Right lung (tissue), 10 donors: ENCODE measurements at places on chromosomes 13 and 19. TPM values are rescaled to one million over a fixed set of nuclear protein-coding genes. Genes with fewer than 3 reads are reported as not detected.

GRCh38 chr19:58181902-58182576 lies 822 bp upstream of the ZNF274 start:
- no peak for DNase-seq

DNA sequence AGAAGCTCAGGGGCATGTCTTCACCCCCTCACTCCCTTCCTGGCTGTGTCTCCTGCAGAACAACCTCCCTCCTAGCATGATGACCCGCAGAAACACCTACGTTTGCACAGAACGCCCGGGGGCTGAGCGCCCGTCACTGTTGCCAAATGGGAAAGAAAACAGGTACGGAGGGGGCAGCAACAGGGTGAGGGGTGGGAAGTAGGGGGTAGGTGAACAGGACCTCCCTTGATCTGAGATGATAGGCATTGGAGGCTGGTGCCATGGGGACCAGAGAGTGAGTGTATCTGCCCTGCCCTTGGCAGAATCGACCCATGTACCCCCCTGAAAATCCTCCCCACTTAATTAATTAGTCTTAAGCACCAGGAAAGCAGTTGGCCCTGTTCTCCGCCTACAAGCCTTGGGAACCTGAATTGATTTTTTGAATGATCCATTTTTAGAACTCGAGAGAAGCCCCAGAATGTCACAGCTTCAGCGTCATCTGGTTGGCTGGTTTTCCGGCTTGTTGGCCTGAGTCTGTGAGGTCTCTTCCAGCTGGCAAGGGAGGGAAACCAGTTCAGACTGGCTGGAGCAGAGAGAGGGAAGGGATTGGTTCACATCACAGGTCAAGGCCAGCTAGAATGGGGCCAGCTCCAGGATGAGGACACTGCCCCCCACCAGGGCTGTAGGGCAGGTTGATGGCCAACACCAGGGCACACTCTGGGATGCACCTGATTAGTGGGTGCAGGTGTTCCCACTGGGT lies 28.2 kb downstream of the CKM start:
- DNase-seq, result no peak

- no peak for DNase-seq
Observed at GRCh38 chr13:106850973-106851650, 283.2 kb upstream of the ARGLU1 start.

- DNase-seq, result no peak
Observed at GRCh38 chr13:28313579-28313978, 175.2 kb downstream of the PAN3 start.

- no peak for DNase-seq
Observed at GRCh38 chr19:4064149-4064495, 2.6 kb downstream of the ZBTB7A start.

- DNase-seq, result no peak
Observed at GRCh38 chr13:94020426-94020825, 459.1 kb downstream of the DCT start.

- no peak for DNase-seq
Observed at GRCh38 chr19:29812080-29812880, 489 bp downstream of the CCNE1 start.

- no peak for DNase-seq
Observed at GRCh38 chr13:113052206-113052605, 53.4 kb upstream of the F7 start.

- no peak for DNase-seq
Observed at GRCh38 chr13:37601648-37602440, 3.3 kb upstream of the POSTN start.

DNA sequence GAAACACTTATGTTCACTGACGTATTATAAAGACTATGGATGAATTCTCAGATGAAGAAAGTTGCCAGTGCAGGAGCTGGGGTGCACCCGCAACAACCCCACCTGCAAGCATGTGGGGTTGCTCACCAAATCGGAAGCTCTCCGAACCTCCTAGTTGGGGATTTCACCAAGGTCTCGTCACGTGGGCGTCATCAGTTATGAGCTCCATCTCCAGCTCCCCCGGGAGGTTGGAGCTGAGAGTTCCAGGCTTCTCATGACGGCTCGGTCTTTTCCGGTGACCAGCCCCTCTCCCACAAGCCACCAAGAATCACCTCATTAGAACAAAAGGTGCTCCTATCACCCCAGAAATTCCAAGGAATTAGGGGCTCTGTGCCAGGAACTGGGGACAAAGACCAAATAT lies 46.1 kb upstream of the TUBGCP3 start:
- DNase-seq, result no peak

GRCh38 chr13:36188441-36188840 lies 25.9 kb downstream of the SOHLH2 start:
- DNase-seq, result no peak

Gene LDLR
- 15.0 TPM for polyA plus RNA-seq

Gene GCDH
- polyA plus RNA-seq, result 24.8 TPM

Gene PABPC3
- 0.60 TPM for polyA plus RNA-seq

Gene MAG
- polyA plus RNA-seq, result 1.8 TPM

Gene SWSAP1
- polyA plus RNA-seq, result 2.0 TPM

Gene ZNF625
- 16.1 TPM for polyA plus RNA-seq
